ENCODE measurements at places on chromosomes 6 and 20.

DNA sequence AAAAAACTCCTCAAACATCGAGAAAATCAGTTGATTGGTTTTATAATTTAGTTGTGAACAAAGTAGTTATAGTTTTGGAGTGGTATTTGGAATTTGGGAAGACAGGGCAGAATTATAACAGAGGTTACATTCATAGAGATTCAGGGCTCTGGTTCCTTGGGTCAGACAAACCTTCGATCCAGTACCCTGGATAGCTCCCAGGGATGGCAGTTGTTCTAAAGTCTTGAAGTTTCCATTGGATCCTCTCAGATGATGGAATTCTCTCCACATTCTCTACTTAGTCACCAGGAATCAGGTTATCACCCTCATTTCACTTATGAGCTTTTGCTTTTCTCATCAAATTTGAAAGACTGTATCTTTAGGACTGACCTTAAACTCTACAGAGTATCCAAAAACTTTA, 285.1 kb downstream of the CENPW start:
- no peak for DNase-seq

DNA sequence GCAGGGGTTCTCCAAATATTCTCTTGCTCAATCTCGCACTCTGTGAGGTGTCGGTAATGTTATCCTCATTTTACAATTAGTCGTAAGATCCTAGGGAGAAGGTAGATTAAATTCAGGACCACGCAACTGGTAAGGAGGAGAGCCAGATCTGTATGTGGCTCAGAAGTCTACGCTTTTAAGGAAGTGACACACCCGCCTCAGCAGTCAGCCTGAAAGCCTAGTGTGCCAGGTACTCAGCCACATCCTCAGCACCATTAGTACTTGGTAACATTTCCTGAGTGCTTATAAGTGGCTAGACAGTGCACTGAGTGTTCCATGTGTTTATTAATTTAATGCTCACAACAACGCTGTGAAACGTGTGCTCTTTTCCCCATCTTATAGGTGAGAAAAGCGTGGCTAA, 63.7 kb downstream of the DHX35 start:
- no peak for DNase-seq

- no peak for DNase-seq
These were observed 59.6 kb upstream of the ESR1 start for GRCh38 chr6:151747896-151748295.

- no peak for DNase-seq
These were observed 21.0 kb downstream of the PMEPA1 start for GRCh38 chr20:57688864-57689263.

GRCh38 chr6:43621078-43621835, 7.8 kb downstream of the GTPBP2 start:
- DNase-seq = no peak

GRCh38 chr6:18579869-18580268, 192.7 kb downstream of the RNF144B start:
- DNase-seq = no peak

DNA sequence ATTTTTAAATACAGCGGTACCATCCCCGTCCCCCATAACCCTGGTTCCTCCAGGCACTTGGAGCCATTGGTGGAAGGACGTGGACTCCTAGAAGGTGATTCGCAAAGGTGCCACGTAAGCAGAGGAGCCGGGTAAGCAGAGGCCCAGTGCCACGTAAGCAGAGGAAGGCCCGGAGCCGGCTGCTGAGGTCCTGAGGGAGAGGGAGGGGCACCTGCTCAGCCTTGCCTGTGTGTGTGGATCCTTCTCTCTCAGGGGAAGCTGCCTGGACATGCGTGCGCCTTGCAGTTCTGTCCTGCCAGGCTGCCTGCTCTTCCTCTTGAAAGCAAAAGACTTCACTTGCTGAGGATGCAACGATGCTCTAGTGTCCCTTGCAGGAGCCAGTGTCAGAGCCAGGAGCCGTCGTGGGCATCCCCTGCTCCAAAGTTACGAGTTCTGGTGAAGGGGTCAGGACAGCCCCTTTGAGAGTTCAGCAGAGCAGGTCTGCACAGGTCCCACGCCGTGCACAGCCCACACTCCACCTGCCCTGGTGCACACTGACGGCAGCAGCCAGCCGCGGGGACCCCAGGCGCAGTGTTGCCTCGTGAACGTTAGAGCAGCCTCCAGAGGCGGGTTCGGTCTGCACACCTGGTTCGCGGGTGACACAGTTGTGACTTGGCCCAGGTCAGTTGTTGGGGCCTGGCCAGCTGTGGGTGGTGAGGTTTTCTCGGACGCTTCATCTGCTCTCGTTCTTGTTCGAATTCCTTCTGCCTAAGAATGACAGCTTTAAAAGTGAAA, 1.9 kb upstream of the NKAIN4 start:
- DNase-seq = no peak

- DNase-seq = no peak
These were observed 43.7 kb downstream of the NINL start for GRCh38 chr20:25541676-25542075.

DNA sequence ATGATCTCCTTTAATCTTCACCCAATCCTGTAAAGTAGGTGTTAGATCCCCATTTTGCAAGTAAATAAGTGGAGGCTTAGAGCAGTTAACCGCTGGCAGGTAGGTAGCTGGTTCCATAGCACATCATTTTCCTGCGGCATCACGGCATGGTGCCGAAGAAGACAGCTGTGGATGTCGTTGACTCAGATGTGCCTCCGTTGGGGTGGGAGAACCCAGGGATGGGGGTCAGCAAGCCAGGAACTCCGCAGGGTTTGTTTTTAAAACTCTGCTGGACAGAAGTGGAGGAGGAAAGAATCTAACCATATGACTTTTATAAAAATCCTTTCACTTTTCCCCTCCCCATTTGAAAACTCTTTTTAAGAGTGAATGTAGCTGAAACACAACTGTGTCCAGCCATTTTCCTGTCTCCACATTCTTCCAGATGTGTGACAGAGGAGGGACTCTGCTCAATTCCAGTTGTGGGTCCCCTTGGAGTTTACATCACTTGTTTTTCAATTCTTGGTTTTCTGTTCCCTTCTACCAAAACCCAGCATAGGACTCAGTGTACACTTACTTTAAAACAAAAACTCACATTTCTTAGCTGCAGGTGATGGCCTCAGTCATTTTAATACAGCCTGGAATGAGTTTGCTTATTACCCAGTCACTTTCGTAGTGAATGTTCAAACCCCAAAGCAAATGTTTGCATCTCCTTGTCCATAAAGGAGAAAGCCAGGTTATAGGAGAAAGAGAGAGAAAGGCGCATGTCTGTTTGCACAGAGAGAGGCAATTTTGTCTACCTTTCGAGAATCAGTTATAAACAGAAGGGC, 27.6 kb upstream of the PI16 start:
- DNase-seq = no peak

- no peak for DNase-seq
These were observed 425.6 kb downstream of the PLCB1 start for GRCh38 chr20:8557711-8558110.

GRCh38 chr6:131936156-131936555, 15.0 kb downstream of the CCN2 start:
- no peak for DNase-seq
